ENCODE measurements at places on chromosomes 2 and 18.

DNA sequence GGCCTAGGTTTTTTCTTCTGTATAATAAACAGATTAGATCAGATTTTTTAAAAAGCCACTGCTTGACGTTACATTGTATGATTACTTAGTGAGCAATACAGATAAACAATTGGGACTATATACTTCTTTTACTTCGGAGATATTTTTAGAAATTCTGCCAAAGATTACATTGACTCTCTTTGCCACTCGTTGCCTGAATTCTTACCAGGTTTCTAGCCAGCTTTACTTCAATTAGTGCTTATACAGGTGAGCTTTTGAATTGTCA, 156.6 kb downstream of the HAUS1 start:
- DNase-seq, result no peak

GRCh38 chr2:155842103-155842502, 490.4 kb downstream of the NR4A2 start:
- DNase-seq, result no peak

GRCh38 chr2:88808083-88808482, 116.6 kb downstream of the RPIA start:
- DNase-seq, result no peak

- DNase-seq, result no peak
These were observed 49.4 kb downstream of the TSPYL6 start for GRCh38 chr2:54206596-54206995.
